Effector CD4-positive, alpha-beta T cell (primary cell): ENCODE measurements at places on chromosomes 3 and 15.

- peak; percentile 34 for DNase-seq
Observed at GRCh38 chr15:38354315-38354929, 99.5 kb upstream of the FAM98B start.

DNA sequence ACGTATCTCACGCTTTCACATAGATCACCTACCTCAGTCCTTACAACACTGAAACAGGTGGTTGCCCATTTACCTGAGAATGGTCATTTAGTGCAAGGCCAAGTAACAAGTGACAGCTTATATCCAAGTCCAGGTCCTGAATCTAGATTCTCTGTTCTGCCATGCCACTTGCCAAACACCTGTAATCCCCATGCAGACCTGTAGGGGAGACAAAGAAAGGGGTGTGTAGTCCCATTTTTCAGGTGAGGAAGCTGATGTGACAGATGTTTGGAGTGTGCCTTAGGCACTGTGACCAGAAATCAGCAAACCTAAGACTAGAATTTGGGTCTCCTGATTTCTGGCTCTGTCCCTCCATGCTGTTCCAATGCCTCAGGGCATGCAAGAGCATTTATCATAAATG, 12.7 kb downstream of the ZNF35 start:
- no peak for DNase-seq

DNA sequence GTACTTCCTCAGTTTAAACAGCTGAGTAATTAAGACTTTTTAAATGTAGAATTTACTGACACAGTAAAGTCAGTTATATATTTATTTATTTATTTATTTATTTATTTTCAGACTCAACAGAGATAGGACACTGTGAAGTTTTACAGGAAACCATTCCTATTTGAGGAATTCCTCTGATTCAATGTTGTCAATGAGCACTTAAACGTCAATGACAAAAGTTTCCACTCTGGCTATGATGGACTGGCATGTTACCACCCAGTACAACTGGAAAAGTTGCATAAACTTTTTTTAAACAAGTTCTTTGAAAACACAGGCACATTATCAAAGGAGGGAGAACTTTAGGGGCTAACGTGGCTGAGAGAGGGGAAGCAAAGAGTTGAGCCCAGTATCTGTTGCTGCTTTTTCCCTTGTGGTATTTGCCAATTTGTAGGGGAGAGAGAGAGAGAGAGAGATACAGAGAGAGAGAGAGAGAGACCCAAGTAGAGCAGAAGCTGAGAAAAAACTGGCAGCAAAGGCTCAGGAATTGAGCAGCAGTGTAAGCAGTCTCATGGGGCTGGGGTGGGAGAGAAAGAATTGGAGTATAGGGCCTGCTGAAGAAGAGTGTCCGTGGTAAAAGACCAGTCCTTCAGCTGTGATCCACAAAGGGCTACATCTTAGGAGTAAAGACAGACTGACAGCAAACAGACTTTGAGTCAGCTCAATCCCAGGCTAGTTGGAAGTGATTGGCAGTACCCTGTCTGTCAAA, 18.3 kb upstream of the ACTC1 start:
- no peak for DNase-seq

- no peak for DNase-seq
Observed at GRCh38 chr3:104642827-104643226, 723.9 kb upstream of the ALCAM start.

DNA sequence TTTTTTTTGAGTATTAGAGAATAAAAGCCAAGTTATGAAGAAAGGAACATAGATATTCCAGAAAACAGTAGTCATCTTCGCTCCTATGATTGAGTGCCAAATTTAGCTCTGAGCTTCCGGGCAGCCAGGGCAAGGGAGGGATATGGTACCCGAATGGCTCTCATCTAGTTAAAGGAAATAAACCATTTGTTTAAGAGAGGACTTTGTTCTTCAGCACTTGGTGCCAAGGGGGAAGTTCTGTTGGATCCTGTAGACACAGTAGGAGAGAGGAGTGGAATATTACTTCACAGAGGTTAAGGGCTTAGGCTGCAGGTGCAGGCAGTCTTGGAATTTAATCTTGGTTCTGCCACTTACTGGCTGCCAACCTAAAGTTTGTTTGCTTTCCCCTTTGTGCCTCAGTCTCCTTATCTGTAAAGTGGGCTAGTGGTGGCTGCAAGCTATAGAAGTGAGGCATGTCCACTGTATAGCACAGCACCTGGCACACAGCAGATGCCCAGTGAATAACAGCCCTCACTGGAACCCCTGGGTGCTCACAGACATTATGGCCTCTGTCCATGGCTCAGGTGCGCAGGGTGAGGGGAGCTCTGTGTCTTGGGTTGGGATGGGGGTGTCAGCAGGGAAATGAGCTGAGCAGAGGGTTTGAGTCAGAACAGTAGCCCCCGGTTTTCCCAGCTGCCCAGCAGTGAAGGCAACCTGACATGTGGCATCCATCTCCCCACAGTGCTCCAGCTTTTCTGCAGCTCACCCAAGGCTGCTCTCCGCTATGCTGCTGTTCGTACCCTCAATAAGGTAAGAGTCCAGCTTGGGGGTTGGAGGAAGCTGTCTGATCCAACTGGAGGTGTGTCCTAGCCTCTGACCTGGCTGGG, 10.4 kb downstream of the COPG1 start:
- no peak for DNase-seq

GRCh38 chr15:64045774-64046420, 388 bp downstream of the DAPK2 start:
- no peak for DNase-seq

GRCh38 chr3:120879411-120879810, 28.6 kb upstream of the STXBP5L start:
- DNase-seq: no peak

DNA sequence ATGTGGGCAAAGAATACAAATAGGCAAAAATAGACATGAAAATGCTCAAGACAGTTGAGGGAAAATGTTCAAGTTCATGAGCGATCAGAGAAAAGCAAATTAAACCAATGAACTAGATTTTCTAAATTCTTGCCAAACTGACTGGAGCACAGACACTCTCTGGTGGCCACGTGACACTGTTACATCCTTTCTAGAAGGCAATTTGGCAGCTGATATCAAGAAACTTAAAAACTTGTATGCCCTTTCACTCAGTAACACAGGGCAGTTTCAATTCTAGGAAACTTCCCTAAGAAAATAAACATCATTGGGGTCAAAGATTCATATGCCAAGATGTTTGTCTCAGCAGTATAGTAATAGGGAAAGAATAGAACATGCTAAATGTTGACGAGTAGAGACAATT, 52.2 kb downstream of the ABHD5 start:
- no peak for DNase-seq

DNA sequence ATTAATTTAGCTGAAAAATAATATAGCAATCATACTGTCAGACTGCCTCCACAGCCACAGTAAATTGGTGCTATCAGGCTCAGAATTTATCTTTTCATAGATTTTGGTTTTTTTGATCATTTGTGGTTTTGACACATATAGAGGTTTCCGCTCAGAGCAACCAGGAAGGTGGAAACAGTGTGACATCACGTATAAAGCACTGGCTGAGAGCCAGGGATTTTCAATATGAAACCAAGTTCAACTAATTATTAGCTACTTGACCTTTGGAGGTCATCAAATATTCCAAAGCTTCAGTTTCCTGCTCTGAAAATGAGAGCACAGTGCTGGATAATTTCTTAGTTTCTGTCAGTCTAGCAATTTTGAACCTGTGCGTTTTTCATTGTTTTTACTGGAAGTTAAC, 433.8 kb upstream of the SUCLG2 start:
- DNase-seq: peak; percentile 44

DNA sequence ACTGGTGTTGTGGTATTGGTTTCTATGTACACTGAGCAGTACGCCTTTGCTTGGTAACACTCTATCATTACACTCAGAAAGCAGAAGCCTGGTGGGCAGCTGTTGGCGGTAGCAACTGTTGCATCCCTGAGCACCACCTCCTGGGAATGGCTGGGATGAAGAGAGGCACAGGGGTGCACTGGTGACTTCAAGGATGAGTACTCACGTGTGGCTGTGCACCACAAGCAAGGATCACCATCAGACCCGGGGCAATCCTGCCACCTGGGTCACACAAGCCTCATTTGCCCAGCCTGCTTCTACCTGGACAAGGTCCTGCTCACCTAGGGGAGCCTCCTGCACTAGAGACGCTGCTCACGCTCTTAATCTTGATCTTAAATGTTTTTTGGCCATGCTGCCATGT, 336.4 kb downstream of the SI start:
- no peak for DNase-seq

DNA sequence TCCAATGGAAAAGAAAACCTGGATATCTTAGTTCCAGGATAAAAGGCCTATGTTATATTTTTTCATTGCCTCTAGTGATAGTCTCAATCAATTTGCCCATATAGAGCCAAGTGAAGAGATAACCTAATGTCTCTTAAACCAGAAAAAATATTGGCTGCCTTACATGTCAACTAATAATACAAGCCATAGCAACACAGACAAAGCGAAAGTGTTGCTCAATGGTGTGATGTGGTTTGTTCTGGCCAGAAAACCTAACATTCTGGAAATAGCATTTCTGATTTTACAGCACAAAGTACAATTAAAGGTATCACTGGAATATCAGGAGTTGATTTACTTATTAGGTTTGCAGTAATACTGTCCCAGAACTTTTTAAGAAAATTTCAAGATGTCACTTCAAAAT, 101.5 kb downstream of the ATP8B4 start:
- DNase-seq: no peak

GRCh38 chr3:170038434-170039110, 777 bp downstream of the GPR160 start:
- peak; percentile 4 for DNase-seq

DNA sequence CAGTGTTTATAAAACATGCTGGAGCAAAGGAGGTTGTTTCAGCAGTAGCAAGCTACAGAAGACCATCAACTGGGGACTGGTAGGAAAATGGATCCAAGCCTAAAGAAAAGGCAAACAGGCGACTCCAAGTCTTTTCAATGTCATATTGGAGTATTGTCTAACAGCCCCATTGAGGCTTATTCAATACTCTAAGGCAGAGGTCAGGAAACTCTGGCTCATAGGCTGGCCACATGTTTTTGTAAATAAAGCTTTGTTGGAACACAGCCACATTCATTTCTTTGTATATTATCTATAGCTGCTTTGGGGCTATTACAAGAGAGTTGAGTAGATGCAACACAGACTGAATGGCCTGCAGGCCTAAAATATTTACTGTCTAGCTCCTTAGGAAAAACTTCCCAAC, 77.5 kb downstream of the RPL22L1 start:
- no peak for DNase-seq

- no peak for DNase-seq
Observed at GRCh38 chr3:189122110-189122509, 49.7 kb upstream of the TPRG1 start.

DNA sequence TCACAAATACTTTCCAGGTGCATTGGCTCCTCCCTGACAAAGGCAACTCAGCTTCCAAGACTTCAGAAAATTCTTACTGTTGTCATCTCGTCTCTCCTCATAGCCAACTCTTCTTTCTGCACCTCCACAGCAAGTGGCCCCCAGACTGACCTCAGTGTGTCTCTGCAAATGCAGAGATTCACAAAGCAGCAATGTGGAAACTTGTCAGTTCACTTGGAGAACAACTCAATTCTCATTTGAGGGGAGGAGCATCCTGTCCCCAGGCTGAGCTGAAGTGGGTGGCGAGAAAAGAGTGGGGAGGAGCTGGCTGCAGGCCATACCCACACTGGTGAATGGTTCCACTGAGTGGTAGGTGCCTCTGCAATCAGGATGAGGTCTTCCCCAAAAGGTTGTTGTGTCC, 248.7 kb upstream of the IL12A start:
- DNase-seq: no peak

- DNase-seq: no peak
Observed at GRCh38 chr15:68580026-68580882, 1.5 kb downstream of the CORO2B start.

- no peak for DNase-seq
Observed at GRCh38 chr3:131427226-131427625, 45.7 kb downstream of the NUDT16 start.

GRCh38 chr15:40902605-40903561, 8.6 kb downstream of the VPS18 start:
- no peak for DNase-seq

- DNase-seq: no peak
Observed at GRCh38 chr15:32866454-32867312, 148.9 kb downstream of the GREM1 start.

GRCh38 chr15:35182841-35183479, 97.9 kb upstream of the NANOGP8 start:
- no peak for DNase-seq
